ENCODE measurements at places on chromosomes 1 and 21. TPM values are rescaled to one million over a fixed set of nuclear protein-coding genes. Genes with fewer than 3 reads are reported as not detected.

TMOD4 gene
- total RNA-seq, result 1.1 TPM

DNA sequence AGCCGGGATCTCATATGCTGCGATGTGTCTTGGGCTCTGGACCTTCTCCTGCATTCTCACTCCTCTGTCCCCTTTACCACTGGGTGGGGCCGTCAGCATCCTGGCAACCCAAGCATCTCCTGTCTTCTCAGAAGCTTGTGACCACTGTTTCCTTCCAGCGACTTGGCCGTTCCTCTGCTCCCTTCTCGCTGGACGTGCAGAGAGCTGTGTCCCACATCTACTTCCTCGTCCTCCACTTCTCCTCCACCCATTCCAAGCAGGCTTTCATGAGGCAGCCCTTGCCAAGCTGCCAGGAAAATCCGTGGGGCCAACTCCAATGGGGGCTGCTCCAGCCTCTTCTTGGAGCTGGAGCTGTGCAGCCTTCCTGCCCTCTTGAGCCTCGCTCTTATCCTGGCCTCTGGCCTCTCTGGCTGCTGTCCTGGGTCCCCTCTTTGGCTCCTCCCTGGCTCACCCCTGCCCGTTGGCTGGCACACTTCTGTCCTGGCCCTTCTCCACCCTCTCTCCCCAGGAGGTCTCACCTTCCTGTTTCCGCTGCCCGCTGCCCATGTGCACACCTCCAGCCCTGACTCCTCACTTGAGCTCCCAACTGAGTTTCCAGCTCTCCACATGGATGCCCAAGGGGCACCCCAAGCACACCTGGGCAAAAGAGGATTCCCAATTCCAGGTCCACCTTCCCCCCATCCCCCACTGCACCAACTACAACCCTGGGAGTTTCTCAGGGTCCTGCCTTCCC is 8.7 kb downstream of the FAM131C start:
- no peak for DNase-seq

HSPA13 gene
- 97.5 TPM for total RNA-seq

GRCh38 chr1:34511802-34512201 is 243.0 kb upstream of the GJB5 start:
- DNase-seq, result no peak

DNA sequence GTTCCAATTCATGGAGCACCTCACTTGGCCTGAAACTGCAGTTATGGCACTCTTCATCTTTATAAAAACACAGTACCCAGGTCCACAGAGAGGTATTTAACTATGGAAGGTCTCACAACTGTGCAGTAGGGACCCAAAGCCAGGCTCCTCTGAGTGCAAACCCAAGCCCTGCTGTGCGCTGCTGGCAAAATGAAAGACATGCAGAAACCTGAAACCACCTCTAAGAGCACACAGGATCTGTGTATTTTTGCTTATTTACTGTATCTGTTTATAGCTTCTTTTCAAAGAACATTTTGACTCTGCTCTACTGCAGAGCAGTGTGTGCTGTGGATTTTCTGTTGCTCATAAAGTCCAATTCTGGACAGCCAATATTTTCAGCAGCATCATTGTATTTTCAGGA is 166.6 kb downstream of the DSCAM start:
- no peak for DNase-seq

CFHR3 gene
- total RNA-seq, result not detected

DNA sequence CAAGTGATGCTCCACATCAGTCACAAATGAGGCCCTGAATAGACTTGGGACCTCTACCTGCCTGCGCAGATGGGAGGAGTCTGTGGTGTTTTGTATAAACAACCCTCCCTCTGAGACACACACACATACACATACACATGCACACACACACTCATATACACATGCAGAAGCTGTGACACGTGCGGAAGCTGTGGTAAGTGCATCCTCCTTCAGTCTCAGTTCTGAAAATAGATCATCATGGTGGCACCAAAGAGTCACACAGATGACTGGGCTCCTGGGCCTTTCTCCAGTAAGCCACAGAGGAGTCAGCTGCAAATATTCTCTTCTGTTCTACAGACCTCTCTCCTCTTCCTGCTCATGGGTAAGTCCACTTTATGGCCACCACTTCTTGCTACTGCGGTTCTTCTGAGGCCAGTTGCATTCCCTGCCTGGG is at the start of gene LY9:
LY9 (plus strand) TSS at position 224 of the 433 bp plus-strand sequence; CDS start at position 238, 14 bp downstream.
- no peak for DNase-seq

KPRP gene
- 0.25 TPM for total RNA-seq

- no peak for DNase-seq
These were observed 276.0 kb upstream of the PLD5 start for GRCh38 chr1:242800521-242800920.

- DNase-seq, result no peak
These were observed 43.2 kb downstream of the PHACTR4 start for GRCh38 chr1:28412731-28413130.
